ENCODE measurements at places on chromosomes 3 and 15.

DNA sequence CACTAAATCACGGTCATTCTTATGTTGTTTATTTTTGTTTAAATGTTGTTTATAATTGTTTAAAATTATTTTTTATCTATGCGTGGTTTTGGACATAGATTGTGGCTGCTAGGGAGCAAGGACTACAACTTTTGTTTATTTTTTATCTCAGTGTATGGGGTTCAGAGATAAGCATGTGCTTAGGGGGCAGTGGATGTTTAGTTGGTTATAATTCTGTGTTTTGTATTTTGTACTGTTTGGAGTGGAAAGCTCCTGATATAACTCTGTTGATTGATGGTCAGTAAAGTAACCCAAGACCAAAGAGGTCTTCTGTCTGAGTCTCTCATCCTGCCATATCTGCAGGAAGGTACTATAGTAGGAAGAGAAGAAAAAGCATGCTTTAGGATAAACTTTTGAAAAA lies 36.5 kb upstream of the NPHP3 start:
- peaks cover 12% of the 10 kb centered on the region for H3K4me1 ChIP-seq
- no peaks in the 10 kb centered on the region for H3K36me3 ChIP-seq
- no peaks in the 10 kb centered on the region for H3K27me3 ChIP-seq
- H3K27ac ChIP-seq, result no peak overlapping the region
- H3K4me3 ChIP-seq, result no peak overlapping the region

GRCh38 chr3:14266361-14266760 lies 87.7 kb downstream of the LSM3 start:
- no peaks in the 10 kb centered on the region for H3K27me3 ChIP-seq
- no peaks in the 10 kb centered on the region for H3K36me3 ChIP-seq
- DNase-seq, result no peak
- H3K4me3 ChIP-seq, result no peak overlapping the region
- H3K4me1 ChIP-seq, result peaks cover 19% of the 10 kb centered on the region

GRCh38 chr3:6680119-6680806 lies 180.7 kb upstream of the GRM7 start:
- no peak for DNase-seq
- no peak overlapping the region for H3K27ac ChIP-seq
- no peaks in the 10 kb centered on the region for H3K36me3 ChIP-seq
- H3K4me3 ChIP-seq, result no peak overlapping the region

GRCh38 chr15:35481992-35482391 lies 64.0 kb downstream of the DPH6 start:
- DNase-seq, result peak; percentile 69
- H3K27ac ChIP-seq, result no peak overlapping the region
- no peaks in the 10 kb centered on the region for H3K36me3 ChIP-seq
- H3K4me3 ChIP-seq, result no peak overlapping the region
- H3K27me3 ChIP-seq, result no peaks in the 10 kb centered on the region

DNA sequence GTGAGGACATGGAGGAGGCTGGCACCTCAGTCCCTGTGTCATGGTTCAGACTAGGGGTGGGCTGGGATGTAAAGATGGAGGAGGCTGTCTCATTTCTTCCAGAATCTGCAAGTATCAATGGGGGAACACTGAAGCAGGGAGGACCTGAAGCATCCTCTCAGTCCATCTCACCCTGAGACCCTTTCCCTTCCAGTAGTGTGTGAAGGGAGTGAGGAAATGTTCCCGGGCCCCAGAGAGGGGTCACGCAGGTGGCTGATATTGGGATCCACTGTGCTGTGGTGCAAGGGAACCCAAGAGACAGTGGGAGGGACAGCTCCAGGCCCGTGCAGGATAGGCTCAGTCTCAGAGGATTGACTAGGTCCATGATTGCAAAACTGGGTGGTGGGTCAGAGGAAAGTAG lies 72.2 kb upstream of the ADPGK start:
- 0 out of 2 replicates have a peak, but pooled peaks cover 6% of the 10 kb centered on the region for H3K27me3 ChIP-seq
- H3K36me3 ChIP-seq, result no peaks in the 10 kb centered on the region
- H3K4me3 ChIP-seq, result no peak overlapping the region
- no peak for DNase-seq

- no peak overlapping the region for H3K27ac ChIP-seq
- no peak for DNase-seq
- H3K4me1 ChIP-seq, result no peaks in the 10 kb centered on the region
- no peaks in the 10 kb centered on the region for H3K27me3 ChIP-seq
Measured at GRCh38 chr3:189702066-189702646, 71.0 kb downstream of the TP63 start.

- no peaks in the 10 kb centered on the region for H3K36me3 ChIP-seq
- H3K27me3 ChIP-seq, result no peaks in the 10 kb centered on the region
- no peak overlapping the region for H3K4me3 ChIP-seq
Measured at GRCh38 chr3:52063026-52063723, 6.8 kb upstream of the DUSP7 start.

- no peaks in the 10 kb centered on the region for H3K27me3 ChIP-seq
- DNase-seq, result peak; percentile 49
- H3K36me3 ChIP-seq, result no peaks in the 10 kb centered on the region
- H3K4me3 ChIP-seq, result no peak overlapping the region
Measured at GRCh38 chr3:128322030-128323022, 144.4 kb downstream of the DNAJB8 start.

DNA sequence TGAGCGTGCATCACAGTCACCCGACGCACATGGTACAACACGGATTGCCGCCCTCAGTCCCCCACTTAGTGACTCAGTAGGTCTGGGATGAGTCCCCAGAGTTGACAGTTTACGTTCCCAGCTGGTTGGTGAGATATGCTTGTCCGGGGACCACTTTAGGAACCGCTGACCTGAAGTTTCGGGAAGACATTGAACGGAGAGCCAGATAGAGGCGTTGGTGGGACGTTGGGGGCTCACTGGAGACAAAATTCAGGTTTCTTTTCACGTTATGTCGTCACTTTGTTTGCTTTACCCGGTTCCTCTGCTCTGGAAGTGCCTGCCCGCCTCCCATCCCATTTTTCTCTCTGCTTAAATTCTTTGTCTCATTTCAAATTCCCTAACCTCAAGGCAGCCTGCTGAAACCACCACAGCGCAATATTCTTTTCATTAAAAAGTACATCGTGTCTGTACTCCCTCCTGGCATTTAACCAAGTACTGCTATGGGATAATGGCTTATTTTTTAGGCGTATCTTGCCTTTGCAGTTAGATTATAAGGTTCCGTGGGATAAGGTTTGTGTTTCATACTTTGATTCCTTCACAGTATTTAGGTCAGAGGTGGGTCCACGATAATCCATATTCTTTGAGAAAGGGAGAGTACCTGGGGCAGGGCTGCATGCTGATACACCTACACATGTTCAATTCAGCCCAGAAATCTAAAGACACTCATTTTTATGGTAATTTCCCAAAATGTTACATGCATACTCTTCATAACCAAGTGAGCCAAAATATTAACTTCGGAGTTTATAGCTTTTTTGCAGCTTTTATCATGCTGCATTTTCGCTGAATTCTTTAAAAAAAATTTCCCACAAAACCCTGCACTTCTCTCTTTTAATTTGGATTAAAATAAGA lies 921 bp downstream of the LMLN start:
- no peak for DNase-seq
- peaks cover 7% of the 10 kb centered on the region for H3K36me3 ChIP-seq
- peak overlapping the region; percentile 81 for H3K4me3 ChIP-seq
- peak overlapping the region; percentile 39 for H3K27ac ChIP-seq
- H3K4me1 ChIP-seq, result 0 out of 2 replicates have a peak, but pooled peaks cover 2% of the 10 kb centered on the region

- H3K4me1 ChIP-seq, result no peaks in the 10 kb centered on the region
- no peak overlapping the region for H3K27ac ChIP-seq
- DNase-seq, result no peak
- H3K36me3 ChIP-seq, result no peaks in the 10 kb centered on the region
Measured at GRCh38 chr15:26449291-26449690, 323.6 kb downstream of the GABRB3 start.

DNA sequence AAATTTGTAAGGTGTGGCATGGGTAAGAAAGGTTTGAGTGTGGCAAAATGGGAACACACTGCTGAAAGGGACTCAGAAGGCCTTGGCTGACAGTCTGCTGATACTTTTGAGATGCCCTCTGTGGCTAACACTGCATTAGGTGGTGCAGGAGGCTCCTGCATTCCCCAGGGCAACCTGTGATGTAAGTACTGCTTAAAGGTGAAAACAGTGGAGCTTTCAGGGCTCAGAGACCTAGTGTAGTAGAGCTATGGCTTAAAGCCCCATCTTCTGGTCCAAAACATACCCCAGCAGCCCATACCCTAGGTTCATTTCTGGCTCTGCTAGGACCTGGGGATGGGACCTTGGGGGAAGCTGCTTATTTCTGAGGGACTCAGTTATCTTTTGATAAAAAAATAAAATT lies 374.1 kb downstream of the ERC2 start:
- H3K27me3 ChIP-seq, result no peaks in the 10 kb centered on the region
- DNase-seq, result no peak
- H3K4me1 ChIP-seq, result peaks cover 3% of the 10 kb centered on the region
- H3K27ac ChIP-seq, result no peak overlapping the region
- no peak overlapping the region for H3K4me3 ChIP-seq

DNA sequence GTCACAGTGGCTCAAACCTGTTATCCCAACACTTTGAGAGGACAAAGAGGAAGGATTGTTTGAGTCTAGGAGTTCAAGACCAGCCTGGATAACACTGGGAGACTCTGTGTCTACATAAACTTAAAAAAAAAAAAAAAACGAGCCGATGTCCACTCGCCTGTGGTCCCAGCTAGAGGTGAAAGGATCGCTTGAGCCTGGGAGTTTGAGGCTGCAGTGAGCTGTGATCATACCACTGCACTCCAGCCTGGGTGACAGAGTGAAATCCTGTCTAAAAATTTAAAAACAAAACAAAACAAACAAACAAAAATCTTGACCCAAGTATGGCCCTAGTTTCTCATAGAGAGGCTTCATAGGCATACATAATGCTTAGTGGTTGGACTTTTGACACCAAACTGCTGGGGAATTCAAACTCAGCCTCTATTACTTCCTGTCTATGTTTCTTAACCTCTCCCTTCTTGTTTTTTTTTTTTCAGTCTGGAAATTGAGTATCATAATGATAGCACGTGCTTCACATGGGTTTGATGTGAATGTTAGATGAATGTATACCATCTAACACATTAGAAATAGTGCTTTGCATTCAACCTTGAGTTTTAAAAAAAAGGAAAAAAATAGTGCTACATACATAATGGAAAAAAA lies 46.4 kb upstream of the CAPN7 start:
- no peak overlapping the region for H3K4me3 ChIP-seq
- no peaks in the 10 kb centered on the region for H3K36me3 ChIP-seq
- H3K27ac ChIP-seq, result no peak overlapping the region
- H3K4me1 ChIP-seq, result peaks cover 3% of the 10 kb centered on the region
- no peak for DNase-seq
- no peaks in the 10 kb centered on the region for H3K27me3 ChIP-seq

All from SJCRH30 (cell line).